ENCODE measurements at places on chromosomes 3 and 15. TPM values are rescaled to one million over a fixed set of nuclear protein-coding genes. Genes with fewer than 3 reads are reported as not detected.

- DNase-seq: no peak
Measured at GRCh38 chr3:20739814-20740213, 553.8 kb upstream of the SGO1 start.

GRCh38 chr15:56608993-56609392, 124.3 kb downstream of the ZNF280D start:
- DNase-seq: no peak

DNA sequence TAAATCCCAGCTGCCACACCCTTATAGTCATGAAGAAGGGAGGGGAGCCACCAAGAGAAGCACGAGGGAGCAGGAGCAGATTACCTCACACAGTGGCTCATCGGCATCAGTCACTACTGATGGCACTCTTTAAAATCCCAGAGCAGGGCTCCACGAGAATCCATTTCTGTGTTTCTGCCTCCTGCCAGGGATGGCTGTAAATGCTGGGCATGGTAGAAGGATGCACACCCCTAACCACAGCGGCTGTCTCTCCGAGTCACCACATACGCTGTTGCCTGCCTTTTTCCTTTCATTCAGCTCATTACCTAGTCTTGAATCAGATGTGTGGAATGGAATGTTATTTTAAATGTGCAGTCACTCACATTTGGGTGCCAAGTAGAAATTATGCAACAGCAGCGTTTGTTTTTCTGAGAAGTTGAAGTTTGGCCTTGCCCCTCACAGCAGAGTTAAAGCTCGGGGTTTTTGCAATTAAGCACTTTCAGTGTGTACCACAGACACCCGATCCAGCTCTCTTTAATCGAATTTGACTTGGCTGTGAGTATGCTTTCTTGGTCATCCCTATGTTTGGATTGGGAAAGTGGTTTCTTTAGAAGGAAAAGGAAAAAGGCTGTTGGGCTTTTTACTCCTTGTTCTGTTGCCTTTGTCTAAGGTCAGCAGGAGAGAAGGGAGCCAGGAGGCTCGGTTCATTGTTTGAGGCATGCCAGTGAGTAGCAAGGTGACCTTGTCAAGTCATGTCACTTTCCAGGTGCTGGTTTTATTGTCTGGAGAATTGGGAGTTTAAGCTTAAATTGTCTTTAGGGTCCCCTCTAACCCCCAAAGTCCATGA, 284.2 kb upstream of the TPM1 start:
- DNase-seq: peak; percentile 88

GRCh38 chr3:23153436-23153835, 49.7 kb upstream of the UBE2E2 start:
- no peak for DNase-seq

DNA sequence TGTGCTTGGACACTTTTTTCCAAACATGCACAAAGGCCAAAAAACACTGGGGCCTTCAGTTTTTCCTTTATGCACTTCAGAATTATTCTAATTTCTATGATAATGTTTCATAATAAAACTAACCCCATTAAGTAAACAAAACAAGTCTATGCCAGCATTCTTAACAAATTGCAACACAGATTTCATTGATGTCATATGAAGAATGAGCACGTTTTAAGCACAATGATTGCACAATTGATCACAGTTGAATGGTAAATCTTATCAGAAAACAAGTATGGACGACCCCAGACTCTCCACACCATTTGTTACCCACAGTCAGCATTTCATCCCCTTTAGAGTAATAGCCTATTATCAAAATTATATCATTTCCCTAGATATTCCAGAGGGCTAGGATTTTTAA, 46.7 kb upstream of the PROK2 start:
- peak; percentile 77 for DNase-seq

- no peak for DNase-seq
Measured at GRCh38 chr3:43627360-43627759, 5.5 kb upstream of the ANO10 start.

- DNase-seq: no peak
Measured at GRCh38 chr15:47582233-47582632, 135.1 kb upstream of the SEMA6D start.

DNA sequence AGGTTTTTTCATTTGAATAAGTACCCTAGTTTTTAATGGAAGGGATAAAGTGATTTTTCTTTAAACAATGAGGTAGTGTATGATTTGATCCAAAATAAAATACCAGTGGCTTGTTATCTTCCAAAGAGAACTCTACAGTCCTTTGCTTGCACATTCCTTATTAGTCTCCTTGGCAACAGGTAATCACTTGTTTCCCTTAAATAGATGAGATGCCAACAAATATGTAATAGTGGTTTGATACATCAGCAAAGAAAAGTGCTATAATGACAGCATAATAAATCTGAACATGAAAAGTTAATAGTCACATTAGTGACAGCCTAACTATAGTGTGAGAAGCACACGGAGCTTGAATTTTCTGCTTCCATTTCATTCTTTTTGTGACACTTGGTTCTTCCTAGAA, 360.2 kb downstream of the ZNF385D start:
- DNase-seq: no peak

DNA sequence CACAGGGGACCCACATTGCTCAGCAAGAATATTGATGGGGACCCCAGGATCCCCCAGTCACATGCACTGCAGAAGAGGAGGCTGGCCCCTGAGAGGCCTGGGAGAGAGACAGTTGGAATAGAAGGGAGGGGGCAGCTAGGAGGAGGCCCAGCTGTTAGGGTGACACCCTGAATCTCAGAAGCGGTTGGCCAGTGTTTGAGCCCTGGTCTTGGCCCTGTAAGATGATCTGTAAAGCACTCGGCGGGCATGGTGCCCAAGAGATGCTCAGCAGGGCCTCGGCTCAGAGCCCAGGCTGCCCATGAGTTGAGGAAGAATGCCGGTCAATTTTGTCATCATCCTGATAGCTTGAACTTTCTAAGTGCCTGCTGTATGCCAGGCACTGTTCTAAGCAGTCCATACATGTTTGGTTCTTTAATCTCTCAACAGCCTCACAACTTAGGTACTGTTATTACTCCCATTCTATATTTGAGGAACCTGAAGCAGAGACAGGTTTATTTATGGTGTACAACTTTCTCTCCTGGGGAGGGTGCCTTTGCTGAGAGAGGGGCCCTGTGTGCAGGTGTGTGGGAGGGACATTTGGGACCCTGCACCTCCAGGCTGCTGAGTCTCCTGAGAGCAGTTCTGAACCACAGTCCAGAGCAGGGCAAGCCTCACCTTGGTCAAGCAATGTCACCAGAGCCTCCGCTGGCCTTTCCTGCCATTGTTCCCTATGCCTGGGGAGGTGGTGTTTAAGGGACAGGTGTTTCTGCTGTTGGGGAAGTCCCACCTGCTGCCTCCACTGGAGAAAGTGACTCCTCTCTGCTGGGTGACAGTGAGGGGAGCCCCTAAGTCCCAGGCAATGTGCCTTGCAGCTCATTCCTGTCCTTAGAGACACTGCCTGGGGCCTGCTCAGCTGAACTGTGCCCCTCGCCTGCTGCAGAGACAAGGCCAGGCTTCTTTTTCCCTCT, 26.0 kb downstream of the SLC6A6 start:
- DNase-seq: no peak

DNA sequence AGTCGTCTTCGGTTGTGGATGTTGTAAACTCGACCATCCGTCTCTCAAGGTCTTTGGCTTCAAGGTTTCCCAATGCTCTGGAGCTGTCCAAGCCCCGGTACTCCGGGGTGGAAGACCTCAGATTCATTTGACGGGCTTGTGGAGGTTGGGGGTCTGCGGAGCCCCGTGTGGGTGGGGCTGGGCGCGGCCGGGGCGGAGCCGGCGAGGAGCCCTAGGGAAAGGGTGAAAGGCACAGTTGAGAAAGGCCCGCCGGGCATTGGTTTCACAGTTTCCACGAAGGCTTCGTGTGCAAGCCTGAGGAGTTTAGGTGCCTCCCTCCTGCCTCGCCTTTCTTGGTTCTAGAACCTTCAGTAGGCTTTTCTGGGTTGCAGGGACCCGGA, 360 bp upstream of the MGA start:
- no peak for DNase-seq

The B4GALT4 gene
- 40.5 TPM for total RNA-seq

The FRMD5 gene
- total RNA-seq: 2.0 TPM

The PRC1 gene
- 6.1 TPM for total RNA-seq

The C3orf62 gene
- total RNA-seq: 0.79 TPM
